ENCODE measurements at places on chromosomes 13 and 19.

DNA sequence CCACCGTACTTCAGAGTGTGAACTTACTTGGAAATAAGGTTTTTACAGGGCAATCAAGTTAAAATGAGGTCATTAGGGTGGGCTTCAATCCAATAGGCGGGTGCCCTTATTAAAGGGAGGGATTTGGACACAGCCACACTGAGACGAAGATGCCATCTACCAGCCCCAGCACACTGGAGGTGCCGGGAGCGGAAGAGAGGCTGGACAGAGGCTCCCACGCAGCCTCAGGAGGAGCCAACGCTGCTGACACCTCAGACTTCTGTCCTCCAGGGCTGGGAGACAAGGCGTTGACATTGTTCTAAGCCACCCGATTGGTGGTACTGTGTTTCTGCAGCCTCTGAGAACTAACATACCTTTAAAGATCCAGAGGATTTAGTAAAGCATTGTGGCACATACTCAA lies 12.6 kb upstream of the RAB20 start:
- DNase-seq = peak; percentile 22

GRCh38 chr13:106906426-106906996 lies 338.6 kb upstream of the ARGLU1 start:
- no peak for DNase-seq

- DNase-seq = no peak
Measured at GRCh38 chr19:17497149-17497798, 14.2 kb upstream of the PGLS start.

DNA sequence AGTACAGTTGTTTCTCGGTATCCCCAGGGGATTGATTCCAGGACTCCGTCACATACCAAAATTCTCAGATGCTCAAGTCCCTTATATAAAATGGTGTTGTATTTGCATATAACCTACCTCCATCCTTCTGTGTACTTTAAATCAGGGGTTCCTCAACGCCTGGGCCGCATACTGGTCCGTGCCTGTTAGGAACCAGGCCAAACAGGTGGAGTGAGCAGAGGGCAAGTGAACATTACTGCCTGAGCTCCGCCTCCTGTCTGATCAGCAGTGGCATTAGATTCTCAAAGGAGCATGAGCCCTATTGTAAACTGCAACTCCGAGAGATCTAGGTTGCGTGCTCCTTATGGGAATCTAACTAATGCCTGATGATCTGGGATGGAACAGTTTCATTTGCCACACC lies 42.2 kb upstream of the KCTD4 start:
- DNase-seq = no peak

- no peak for DNase-seq
Measured at GRCh38 chr13:106103779-106104178, 431.7 kb downstream of the EFNB2 start.

DNA sequence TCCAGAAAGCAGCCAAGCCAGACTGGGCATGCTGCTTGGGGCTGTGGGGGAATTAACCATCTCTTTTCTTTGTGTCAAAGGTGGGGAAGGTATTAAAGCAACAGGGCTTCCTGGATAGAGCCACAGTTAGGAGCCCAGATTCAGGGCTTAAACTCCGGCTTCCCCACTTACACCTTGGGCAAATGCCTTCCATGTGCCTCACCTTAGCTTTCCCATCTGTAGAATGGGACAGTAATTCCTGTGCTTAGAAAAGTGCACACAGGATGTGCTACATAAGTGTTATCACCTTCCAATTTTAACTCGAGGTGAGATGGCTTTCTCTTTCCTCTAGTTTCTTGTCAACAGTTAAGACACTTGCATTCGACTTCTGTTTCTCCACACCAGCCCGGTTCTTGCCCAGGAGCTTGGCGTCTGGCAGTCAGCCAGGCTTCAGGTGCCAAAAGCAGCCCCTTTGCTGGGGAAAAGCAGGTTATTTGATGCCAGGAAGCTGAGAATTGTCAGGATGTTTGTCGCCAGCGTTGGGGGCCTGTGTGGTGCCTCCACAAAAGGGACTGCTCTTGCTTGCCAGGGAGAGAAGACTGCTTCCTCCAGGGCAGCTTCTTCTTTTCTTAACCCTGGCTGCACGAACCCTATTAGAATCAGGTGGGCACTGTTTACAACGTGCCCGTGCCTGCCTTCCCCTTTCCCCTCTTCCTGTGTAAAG lies 79.2 kb downstream of the SIPA1L3 start:
- no peak for DNase-seq

- no peak for DNase-seq
Measured at GRCh38 chr19:33203529-33203928, 9.4 kb downstream of the LRP3 start.

- no peak for DNase-seq
Measured at GRCh38 chr13:20588529-20589110, 21.7 kb downstream of the IFT88 start.

DNA sequence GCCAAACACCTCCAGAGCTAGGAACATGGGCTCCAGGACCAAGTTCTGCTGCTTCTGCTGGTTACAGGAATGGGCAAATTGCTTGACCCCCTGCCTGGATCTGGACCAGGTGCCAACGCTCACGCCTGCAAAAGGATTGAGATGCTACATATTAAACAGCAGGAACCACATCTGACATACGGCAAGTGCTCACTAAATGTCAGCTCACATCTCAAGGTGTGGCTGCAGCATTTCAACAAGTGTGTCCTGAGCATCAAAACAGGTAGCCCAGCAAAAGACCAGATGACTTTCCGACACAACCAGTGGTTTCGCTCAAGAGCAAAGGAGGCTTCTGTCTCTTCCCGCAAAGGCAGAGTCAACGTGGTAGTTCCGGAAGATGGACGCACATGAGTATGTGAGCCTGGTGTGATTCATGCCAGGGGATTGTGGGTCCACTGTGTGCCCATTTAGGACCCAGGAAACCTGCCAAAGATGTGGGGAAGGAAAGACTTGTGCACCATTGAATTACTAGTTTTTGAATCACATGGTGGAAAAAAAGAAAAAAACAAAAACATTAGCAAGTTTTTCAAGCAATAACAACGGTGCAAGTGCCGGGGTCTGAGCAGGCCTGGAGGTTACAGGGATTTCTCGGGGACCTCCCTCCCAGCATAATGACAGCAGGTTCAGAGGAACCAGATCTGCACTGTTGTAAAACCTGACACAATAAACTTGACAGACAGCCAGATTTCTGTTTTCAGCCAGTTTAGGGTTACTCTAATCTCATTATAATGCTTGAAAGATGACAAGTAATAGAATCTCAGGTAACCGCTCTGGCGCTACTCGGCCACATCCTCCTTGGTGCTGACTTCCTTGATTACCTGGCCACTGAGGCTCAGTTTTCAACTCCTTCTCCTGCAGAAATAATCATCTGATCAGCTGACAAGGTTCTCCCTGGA lies 77.9 kb downstream of the SOX1 start:
- no peak for DNase-seq

- DNase-seq = no peak
Measured at GRCh38 chr13:88303605-88304004, 632.4 kb downstream of the SLITRK5 start.

- DNase-seq = no peak
Measured at GRCh38 chr13:49657241-49657641, 28.9 kb downstream of the ARL11 start.

DNA sequence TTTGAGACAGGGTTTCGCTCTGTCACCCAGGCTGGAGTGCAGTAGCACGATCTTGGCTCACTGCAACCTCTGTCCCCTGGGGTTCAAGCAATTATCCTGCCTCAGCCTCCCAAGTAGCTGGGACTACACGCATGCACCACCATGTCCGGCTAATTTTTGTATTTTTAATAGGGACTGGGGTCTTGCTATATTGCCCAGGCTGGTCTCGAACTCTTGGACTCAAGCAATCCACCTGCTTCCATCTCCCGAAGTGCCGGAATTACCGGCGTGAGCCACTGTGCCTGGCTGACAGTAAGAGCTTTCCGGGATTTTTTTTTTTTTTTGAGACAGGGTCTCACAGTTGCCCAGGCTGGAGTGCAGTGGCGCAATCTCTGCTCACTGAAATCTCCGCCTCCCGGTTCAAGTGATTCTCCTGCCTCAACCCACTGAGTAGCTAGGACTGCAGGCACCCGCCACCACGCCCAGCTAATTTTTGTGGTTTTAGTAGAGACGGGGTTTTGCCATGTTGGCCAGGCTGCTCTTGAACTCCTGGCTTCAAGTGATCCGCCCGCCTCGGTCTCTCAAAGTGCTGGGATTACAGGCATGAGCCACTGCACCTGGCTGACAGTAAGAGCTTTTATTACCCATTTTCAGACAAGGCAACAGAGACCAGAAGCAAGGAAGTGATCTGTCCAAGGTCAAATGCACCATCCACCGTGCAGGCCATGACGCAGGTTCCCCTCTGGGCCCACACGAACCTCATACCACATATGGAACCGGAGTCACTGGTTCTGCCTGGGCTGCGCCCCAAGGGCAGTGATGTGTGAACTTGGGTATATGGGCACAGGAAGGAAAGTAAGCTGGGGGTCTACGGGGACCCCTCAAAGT lies 21.0 kb downstream of the RFX1 start:
- no peak for DNase-seq

DNA sequence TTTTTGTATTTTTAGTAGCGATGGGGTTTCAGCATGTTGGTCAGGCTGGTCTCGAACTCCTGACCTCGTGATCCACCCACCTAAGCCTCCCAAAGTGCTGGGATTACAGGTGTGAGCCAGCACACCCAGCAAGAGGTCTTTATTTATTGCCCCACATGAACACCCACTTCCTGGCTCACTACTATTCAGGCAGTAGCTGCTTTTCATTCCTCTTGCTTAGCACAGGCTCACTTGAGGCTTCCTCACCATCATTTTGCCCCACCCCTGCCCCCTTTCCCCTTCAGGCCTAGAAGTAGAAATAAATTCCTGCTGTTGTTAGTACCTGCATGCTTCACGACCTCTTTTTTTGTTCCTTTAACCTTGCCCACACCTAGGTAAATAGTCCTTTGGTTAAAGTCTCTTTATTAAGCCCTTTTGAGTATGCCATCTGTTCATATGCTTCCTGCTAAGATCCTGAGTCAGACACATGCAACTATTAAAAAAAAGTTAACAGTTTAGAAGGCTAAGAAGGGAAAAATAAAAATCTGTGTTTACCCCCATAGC lies 33.5 kb upstream of the ITM2B start:
- no peak for DNase-seq
